H4 (cell line): ENCODE measurements at places on chromosomes 4 and X.

- DNase-seq, result no peak
Observed at GRCh38 chrX:110964786-110965185, 131.2 kb upstream of the PAK3 start.

- no peak for DNase-seq
Observed at GRCh38 chr4:2689825-2690700, 66.1 kb downstream of the TNIP2 start.

DNA sequence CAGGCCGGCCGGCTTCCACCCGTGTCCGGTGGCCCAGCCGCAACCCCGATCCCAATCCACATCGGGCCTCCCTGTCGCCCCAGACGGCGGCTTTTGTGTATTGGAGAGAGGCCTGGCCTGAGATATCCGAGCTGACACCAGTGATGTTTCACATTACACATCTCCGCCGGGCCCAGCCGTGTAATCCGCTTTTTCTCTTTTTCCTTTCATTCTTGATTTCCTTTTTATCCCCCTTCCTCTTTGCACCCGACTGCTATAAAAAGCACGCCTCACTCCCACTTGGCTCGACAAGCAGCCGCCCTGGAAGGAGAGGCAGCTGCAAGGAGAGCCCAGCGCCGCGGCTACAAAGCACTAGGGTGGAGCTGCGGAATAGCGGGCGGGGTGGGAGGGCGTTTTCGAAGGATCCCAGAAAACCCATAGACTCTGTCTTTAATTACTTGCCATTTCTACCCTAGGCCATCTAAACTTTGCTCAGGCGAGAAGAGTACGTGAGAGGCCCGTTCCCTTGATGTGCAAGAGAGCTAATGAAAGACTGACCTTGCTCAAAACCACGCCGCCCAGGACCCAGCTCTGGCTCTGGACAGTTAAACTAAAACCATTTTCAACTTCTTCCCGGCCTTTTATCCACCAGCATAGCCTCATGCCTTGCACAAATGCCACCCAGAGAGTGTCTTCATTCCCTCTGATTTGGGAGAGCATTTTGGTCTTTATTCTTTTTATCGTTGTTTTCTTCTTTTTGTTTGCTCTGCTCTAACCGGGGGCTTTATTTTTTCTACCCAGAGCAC lies 3.2 kb downstream of the PITX2 start:
- no peak for DNase-seq

DNA sequence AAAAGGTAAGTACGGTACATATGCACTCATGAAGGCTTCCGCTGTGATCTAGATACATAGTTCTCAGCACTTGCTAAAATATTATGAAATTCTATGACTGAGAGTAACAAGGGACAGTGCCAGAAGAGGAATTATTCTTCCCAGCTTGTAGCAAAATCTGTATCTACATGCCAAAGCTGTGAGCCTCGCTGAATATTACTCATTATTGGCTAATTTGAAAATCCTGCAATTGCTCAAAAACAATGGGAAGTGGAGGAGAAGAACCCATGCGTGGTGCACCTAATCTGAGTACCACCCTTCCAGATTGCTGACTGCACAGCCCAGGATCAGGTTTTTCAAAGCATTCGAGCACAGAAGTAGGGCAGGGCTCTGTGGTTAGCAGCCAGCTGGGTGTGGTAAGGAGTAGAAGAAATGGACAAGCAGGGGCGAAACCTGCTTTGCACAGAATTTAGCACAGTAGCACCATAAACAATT lies 17.4 kb upstream of the PDCL2 start:
- DNase-seq, result no peak

- DNase-seq, result no peak
Observed at GRCh38 chr4:13528821-13529127, 15.5 kb downstream of the NKX3-2 start.

- no peak for DNase-seq
Observed at GRCh38 chrX:26915064-26915463, 548.1 kb downstream of the PPP4R3C start.
